ENCODE measurements at places on chromosomes 2 and 18.

DNA sequence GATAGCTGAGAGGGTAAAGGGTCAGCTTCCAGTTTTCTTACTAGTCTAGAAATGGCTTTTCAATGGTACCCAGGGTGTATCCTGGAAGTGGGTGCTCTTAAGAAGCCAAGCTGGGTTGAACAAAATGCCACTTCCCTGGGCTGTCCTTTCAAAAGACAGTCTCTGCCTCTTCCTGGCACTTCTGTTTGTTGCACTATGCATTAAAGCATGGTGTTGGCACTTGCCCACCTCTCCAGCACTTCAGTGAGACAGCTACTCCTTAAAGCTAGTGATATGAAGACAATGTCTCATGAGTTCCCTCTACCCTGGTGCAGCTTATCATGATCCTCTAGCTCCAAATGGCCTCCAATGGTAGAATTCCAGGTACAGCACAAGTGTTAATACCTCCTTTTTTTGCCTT, 74.3 kb upstream of the IGFBP5 start:
- no peak for DNase-seq

DNA sequence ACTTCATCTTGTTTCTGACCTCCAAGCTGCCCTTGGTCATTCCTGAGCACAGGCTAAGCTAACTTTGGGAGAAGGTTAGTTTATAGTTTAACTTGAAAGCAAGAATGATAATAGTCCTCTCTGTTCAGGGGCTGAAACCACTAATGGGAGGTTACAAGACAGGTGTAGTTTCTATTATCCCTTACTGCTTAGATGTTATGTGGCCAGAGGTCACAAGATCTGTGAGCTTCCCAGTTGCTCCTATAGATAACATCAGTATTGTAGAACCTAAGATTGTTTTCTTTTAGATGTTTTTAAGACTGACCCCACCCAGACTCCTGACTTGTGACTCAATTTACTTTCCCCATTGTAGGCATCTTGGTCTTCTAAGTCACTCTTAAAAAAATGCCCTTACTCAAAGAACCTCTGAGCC, 94.8 kb upstream of the LPIN2 start:
- no peak for DNase-seq

- DNase-seq = no peak
Observed at GRCh38 chr2:160156100-160156499, 44.0 kb downstream of the ITGB6 start.

GRCh38 chr18:79940126-79940813, 11.2 kb downstream of the SLC66A2 start:
- no peak for DNase-seq

DNA sequence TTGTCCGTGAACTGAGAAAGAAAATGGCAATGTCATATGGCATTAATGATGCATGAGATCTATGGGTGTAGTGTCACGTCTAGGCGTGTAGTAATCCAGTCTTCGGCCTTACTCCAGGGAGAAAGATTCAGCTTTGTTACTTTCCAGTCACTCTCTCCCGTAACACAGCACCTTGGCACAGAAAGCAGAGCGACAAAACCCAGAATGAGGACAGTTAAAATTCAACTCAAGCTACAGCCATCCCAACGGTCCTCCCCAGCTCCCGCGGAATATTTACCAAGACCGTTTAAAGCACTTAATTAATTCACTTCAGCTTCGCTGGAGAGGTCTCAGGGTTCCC, 797 bp upstream of the CRIM1 start:
- DNase-seq = no peak

- no peak for DNase-seq
Observed at GRCh38 chr2:60296219-60296955, 257.1 kb downstream of the BCL11A start.

DNA sequence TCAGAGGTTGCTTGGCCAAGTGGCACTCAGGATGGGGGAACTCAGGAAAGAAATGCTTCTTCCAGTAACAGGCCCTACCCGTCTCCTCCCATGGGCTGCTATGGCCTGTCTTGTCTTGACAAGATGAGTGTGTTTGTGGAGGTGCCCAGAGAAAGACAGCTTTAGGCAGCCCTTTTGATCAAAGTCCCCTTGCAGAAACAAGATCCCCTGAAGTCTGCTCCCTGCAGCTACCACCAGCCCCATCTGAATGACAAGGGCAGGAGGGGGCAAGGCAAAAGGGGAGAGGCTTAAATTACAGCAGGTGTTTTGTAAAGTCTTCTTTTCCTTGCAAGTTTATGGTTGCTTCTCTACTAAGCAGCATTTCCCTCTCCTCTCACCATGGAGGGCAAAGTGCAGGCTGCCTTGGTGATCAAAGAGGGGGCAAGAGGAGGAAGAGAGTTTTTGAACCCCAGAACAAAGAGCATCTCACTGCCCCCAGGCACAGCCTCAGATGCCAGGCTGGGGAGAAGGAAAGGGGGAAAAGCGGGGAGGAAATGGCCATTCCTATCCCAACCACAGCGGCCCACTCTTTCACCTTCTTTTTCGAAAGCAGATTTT, 6.7 kb downstream of the EVA1A start:
- no peak for DNase-seq

DNA sequence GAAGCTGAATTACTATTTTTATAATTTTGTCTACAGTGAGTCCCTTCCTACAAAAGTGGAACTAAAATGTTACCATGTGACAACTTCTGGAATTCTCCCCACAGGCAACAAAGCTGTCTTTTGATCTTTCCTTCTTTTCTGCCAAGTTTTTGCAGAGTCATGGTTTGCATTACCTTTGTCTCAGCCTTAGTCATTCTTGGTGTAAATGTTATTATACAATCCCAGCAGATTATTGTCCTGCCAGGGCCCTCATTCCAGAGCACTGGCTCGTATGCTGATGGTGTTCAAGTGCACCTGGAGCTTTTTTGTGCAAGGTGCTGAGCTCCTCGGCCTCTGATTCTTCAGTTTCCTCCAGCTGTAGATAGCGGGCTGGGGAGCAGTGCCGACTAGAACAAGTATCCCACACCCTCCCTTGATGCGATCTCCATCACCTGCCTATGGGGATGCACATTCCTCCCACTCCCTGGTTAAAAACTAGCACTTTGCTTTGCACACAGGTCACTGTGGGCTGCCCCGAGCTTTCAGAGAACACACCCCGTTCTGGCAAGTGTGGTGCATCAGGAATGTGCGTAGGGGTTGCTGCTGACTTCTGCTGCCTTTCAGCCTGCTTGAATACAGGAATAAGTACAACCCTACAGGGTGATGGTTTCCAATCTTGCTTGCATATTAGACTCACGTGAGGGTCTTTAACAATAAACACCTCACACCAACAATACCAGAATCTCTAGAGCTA, 263.6 kb downstream of the RNF144A start:
- no peak for DNase-seq

- no peak for DNase-seq
Observed at GRCh38 chr2:30336084-30336483, 104.8 kb downstream of the LBH start.

GRCh38 chr18:36176177-36176584, 11.1 kb upstream of the MOCOS start:
- DNase-seq = no peak

DNA sequence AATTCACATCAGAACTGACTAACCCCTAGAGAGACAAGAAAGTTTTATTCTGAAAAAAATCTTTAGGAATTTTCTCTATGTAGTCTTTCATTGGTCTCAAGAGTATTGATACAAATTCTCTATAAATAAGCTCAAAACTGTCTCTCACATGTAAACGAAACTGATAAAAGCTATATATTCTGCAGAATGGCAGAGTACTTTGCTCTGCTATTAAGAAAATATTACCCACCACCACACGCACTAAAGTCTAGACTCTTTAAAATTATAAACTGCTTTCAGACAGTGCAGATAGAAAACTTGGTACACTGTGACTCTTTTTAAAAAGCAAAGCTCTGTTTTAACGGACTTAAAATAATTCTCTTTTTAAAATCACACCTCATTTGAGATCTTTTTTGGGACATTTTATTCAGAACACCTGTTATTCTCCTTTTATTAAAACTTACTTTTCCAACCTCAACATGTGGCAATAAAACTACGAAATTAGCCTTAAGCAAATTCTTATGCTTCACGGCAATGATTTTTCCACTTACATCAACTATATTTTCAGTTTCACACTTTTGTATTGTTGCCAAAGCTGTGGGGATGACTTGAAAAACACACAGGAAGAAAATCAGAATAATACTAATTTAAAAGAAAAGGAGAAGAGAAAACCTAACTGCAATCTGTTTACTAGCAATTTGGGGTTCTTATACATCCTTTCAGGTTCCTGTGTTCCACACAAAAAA, 58.0 kb downstream of the CCDC88A start:
- no peak for DNase-seq

DNA sequence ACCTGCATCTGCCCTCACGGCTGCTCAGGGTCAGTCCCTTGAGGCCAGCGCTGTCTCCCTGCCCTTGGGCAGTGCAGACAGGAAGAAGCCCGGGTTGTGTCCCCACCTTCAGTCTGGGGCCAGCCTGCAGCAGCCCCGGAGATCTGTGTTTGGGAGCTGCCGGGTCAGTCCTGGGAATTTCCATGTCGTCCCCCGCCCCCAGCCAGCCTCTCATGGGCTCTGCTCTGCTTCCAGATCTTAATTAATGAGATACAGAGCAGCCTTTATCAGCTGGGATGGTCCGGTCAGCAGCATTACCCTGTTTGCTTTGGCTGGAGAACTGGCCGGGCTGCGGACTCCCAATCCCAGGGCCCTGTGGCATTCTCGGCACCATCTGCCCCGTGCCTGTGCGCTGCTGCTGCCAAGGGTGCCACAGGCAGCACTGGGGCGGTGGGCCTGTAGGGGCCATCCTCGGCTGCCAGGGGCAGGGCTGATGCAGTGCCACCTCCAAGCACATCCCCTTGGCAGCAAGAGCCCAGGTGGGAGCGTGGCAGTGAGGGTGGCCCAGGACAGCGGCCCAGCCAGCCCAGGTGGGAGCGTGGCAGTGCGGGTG, 2.4 kb downstream of the BOK start:
- no peak for DNase-seq

DNA sequence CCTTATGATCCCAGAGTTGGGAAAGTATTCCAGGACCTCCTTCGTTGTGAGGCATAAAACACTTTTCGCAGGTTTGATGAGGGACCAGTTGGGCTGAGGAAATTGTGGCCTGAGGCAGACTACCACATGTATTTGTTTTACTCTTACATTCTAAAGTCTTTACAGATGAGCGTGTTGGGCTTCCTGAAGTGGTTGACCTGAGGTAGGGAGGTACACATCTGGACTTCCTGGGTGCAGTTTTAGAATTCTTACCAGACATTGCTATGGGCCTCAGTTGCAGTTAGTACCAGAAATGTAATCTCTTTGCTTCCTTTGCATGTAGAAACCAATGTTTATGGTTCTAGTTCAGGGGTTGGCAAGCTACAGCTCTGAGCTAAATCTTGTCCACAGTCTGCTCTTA, 48.7 kb downstream of the COA5 start:
- DNase-seq = no peak

GRCh38 chr2:37389395-37389794, 45.0 kb downstream of the QPCT start:
- no peak for DNase-seq

GRCh38 chr2:73812635-73813034, 16.1 kb upstream of the STAMBP start:
- DNase-seq = no peak

DNA sequence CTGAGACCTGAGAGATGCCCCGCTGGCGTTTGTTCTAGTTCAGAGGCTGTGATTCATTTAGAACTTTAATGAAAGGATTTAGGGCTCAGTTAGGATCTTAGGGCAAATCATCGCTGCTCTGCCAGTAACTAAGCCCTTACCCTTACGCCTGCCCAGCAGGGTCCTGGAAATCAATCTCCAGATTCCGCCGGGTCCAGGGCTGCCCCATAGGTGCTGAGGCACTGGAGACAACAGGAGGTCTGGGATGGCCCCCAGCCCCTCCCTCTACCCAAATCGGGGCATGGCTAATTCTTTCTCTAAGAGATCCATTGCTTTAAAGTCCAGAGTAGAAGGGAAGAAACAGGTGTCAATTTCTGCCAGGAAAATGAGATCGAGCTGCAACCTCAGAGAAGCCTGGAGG, 83.1 kb downstream of the SDC1 start:
- no peak for DNase-seq

DNA sequence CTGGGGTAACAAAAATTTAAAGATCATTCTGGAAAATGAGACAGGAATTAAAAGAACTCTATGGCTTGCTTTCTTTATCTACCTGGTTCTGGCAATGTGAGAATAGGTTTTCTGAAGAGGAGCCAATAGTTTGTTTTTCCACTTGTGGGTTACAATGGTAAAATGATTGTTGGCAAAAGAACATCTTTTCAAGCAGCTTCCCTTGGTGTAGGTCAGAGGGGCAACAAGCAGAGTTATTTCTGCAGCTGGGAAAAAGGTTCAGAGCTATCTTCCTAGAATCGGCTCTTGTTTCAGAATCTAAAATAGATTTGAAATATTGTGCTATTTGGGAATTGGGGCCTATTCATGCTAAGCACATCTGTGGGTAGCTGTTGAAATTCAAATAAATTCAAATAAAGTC, 11.5 kb upstream of the TSPYL6 start:
- no peak for DNase-seq

DNA sequence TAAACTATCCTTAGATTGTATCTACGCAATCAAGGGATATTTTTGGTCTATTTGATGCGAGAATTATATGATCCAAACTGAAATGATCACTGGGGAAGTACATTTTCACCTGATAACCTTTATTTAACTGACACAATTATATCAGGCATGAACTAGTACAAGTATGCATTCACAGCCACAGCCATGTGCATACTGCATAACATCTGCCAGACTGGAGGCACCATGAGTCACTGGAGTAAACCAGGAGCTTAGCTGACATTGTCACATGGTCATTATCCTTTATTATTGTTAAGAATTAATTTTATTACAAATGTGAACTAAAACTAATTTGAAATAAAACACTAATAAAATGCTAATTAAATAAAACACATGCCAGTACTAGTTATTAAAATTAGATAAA, 1127.1 kb downstream of the DPP10 start:
- no peak for DNase-seq

- no peak for DNase-seq
Observed at GRCh38 chr18:6590326-6590725, 139.2 kb upstream of the ARHGAP28 start.

DNA sequence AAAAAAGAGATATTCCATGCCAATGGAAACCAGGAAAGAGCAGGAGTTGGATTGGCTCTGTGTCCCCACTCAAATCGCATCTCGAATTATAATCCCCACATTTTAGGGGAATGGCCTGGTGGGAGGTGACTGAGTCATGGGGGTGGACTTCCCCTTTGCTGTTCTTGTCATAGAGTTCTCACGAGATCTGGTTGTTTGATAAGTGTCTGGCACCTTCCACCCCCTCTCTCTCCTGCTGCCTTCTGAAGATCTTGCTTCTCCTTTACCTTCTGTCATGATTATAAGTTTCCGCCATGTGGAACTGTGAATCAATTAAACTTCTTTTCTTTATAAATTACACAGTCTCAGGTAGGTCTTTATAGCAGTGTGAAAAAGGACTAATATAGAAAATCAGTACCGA, 355.6 kb downstream of the NBAS start:
- no peak for DNase-seq

GRCh38 chr2:97834610-97835009, 121.2 kb downstream of the ZAP70 start:
- no peak for DNase-seq

- DNase-seq = no peak
Observed at GRCh38 chr2:13193900-13194299, 477.2 kb downstream of the TRIB2 start.
